ENCODE measurements at places on chromosomes 12 and 14.

- DNase-seq = no peak
These were observed 1026.1 kb downstream of the FSCB start for GRCh38 chr14:43480976-43481375.

- DNase-seq = no peak
These were observed 16.6 kb downstream of the MAP3K12 start for GRCh38 chr12:53482626-53483168.

- DNase-seq = no peak
These were observed 1455.6 kb upstream of the TMEM132C start for GRCh38 chr12:126811391-126811790.

DNA sequence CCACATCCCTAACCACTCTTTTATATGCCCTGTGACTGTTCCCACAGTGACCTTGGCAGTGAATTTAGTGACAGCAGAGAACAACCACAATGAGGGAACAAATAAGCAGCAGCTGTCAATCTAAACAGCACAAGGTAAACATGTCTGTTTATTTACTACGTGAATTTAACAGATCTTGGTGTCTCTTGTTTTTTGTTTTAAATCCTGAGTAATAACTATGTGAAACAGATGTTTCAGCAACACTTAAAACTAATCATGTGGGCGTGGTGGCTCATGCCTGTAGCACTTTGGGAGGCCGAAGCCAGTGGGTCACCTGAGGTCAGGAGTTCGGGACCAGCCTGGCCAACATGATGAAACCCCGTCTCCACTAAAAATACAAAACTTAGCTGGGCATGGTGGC, 17.0 kb upstream of the CFAP54 start:
- DNase-seq = no peak

DNA sequence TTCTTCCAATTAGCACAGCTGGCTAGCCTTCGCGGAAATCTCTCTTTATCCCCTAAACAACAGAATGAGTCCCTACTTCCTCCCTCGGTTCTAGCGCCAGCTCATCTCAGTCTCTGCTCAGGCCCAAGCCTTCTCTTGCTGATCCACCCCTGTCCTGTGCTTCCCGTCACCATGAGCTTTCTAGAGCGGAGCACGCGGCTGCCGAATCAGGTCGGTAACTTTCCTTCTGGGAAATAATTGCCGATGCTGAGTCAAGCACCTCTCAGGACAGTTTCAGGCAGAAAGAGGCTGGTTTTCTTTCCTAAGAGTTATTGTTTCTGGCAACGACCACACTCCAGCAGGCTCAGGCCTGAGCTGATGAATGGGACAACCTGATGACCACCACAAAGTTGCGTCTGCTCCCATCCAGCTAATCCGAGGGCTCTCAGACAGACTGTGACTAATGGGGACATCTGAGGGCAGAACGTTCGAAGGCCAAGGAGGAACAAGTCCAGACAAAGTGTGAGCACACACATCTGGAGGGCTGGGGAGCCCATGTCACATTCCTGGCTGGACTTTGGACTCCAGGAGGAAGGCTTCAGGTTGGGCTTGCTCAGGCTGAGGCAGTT, 13.6 kb upstream of the GPR68 start:
- DNase-seq = peak; percentile 45

DNA sequence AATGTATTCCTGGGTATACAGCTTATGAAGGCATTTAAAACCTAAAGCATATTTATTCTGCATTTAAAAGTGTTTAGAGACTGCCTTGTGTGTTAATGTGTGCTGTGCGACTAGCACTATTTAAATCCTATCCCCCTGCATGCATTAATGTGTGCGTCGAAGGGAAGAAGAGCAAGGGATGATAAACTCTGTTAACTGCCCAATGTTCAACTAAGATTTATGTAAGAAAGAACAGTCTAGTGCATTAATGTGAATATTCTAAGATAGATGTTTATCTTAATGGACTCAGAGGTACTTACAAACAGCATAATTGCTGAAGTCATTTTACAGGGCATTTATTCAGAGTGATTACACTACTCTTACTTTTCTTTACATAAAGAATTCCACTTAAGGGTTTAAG, 424.8 kb downstream of the DIO2 start:
- no peak for DNase-seq

GRCh38 chr14:104930526-104931303, 6.0 kb downstream of the PLD4 start:
- DNase-seq = no peak

GRCh38 chr14:21311614-21312013, 31.7 kb downstream of the RPGRIP1 start:
- DNase-seq = no peak

Measured in fibroblast of pulmonary artery (primary cell).